ENCODE measurements at places on chromosomes 4 and X. TPM values are rescaled to one million over a fixed set of nuclear protein-coding genes. Genes with fewer than 3 reads are reported as not detected.

Gene CHRNA9
- 1.4 TPM for polyA plus RNA-seq

Gene AFF2
- polyA plus RNA-seq = 6.5 TPM

DNA sequence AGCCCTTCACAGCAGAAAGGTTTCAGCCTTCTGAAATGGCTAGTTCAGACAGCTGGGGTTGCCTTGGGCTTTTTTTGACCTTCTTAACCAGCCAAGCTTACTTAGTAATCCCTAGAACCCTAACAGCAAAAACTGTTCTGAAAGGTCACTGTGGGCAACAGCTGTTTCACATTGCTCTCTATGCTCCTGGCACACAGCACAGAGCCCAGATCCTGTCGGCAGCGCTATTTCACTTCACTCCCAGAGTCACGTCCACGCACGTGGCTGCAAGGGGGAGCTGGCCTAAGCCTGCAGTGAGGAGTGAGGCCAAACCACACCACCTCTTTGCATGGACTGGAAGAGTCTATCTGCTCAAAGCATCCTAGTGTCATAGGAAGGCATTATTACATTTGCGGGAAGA lies 32.0 kb upstream of the STS start:
- DNase-seq = no peak

GRCh38 chr4:152738827-152739226 lies 40.7 kb downstream of the TIGD4 start:
- no peak for DNase-seq

GRCh38 chr4:4680758-4681157 lies 138.9 kb upstream of the STX18 start:
- DNase-seq = no peak

Gene PRRG3
- 4.9 TPM for polyA plus RNA-seq

DNA sequence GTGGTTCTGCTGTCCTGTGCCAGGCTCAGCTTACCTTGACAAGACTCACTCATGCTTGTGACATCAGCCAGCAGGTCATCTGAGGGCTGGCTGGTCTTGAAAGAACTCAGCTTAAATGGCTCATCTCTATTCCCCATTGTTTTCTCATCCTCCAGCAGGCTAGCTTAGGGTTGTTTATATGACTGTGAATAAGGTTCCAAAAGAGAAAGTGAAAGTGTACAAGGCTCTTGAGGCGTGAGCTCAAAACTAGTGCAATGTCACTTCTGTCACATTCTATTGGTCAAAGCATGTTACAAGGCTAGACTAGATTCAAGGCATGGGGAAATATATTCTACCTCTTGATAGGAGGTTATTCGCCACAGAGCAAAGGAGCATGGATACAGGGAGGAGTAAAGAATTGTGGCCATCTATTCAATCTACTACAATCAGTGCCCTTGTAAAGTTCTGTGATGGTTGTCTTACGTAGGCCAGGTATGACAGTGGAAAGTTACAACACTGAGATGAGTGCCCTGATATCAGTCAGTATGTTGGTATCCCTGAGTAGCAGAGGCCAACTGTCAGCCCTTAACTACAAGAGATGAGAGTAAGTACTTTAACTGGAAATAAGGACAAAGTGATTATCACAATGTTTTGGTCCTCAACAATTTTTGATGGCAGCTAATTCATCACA lies 19.8 kb upstream of the TMLHE start:
- no peak for DNase-seq

DNA sequence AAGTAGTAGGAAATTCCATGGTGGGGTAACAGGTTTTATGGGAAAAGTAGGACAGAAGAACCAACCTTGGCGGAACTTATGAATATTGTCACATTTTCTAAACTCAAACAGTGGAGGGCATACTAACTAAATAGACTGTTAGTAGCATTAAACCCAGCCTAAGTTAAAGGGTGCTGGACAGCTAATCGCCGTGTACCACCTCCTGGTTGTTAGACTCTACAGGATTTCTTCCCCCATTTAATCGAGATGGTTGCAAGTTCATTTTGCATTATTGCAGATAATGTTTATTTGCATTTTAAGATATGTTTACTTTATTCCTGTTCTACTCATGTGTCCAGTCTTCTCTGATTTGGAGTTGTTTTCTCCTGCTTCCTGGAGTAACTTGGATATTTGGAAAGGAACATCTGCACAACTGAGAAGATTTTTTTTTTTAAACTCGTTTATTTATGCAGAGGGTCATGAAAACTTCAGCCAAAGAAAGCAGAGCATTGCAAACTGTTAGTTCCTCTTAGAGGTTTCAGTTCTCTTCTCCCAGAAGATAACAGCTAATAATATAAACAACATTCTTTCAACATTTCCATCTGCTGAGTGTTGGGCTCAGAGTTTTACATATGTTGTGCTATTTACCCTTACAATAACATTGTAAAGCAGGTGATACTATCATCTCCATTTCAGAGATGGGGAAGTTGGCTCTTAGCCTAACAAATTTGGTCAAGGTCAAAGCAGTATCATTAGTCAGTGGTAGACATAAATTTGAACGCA lies 51.5 kb upstream of the TBC1D9 start:
- DNase-seq = peak; percentile 51

GRCh38 chr4:159227984-159228383 lies 125.1 kb downstream of the RAPGEF2 start:
- DNase-seq = peak; percentile 71

Gene SFRP2
- polyA plus RNA-seq = 14.9 TPM

GRCh38 chr4:79088946-79089691 lies 149.9 kb upstream of the PAQR3 start:
- peak; percentile 22 for DNase-seq

GRCh38 chr4:120331486-120332370 lies 265.1 kb upstream of the MAD2L1 start:
- no peak for DNase-seq

Gene UGT8
- polyA plus RNA-seq = 60.2 TPM

DNA sequence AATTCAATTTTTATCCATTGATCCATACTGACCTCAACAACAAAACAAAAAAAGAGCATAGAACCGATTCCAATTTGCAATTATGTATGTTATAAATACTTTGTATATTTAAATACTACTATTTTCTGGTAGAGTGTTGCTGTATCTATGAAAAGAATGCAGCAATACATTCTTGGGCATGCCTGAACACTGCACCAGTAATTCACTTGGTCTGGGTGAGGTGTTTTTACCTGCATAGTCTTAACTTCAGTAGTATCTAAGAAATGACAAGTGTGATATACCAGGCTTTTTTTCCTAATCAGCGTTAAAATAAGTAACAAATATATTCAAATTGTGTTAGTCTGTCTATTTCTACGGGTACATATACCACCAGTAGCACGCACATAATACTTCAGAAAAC lies 120.2 kb downstream of the KLHL13 start:
- DNase-seq = no peak

Gene CXXC4
- polyA plus RNA-seq = 13.5 TPM

DNA sequence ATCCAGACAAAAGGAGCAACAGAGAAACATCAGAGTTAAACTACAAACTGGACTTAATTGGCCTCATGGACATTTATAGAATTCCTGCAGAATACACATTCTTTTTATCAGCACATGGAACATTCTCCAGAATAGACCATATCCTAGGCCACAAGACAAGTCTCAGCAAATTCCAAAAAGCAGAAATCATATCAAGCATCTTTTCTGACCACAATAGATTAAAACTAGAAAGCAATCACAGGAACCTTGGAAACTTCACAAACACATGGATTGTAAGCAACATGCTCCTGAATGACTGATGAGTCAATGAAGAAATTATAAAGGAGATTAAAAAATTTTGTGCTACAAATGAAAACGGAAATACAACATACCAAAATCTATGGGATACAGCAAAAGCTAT lies 526.7 kb downstream of the PCDH7 start:
- no peak for DNase-seq

DNA sequence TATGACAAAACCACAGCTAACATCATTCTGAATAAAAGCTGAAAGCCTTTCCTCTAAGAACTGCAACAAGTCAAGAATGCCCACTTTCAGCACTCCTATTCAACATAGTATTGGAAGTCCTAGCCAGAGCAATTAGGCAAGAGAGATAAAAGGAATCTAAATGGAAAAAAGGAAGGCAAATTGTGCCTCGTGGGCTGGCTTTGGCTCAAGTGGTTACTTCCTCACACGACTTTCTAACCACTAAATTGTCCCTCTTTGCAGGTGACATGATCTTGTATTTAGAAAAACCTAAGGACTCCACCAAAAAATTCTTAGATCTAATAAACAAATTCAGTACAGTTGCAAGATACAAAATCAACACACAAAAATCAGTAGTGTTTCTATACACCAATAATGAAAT lies 57.2 kb downstream of the SCML2 start:
- no peak for DNase-seq

DNA sequence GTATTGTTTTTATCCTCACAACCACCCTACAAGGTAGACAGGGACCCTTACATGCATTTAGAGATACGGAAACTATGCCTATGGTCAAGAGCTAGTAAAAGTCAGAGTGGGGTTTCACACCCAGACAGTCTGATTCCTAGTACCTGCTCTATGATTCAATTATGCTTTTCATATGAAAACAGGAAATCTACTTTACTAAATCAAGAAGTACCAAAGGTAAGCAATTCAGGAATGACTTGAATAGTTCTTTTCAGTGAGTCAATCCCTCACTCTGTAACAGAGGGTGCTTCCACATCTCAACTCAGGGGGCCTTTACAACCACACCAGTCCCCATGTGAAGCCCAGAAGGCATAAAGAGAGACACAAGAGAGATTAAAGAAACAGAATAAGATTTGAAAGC lies 191.4 kb downstream of the PPP3CA start:
- no peak for DNase-seq

DNA sequence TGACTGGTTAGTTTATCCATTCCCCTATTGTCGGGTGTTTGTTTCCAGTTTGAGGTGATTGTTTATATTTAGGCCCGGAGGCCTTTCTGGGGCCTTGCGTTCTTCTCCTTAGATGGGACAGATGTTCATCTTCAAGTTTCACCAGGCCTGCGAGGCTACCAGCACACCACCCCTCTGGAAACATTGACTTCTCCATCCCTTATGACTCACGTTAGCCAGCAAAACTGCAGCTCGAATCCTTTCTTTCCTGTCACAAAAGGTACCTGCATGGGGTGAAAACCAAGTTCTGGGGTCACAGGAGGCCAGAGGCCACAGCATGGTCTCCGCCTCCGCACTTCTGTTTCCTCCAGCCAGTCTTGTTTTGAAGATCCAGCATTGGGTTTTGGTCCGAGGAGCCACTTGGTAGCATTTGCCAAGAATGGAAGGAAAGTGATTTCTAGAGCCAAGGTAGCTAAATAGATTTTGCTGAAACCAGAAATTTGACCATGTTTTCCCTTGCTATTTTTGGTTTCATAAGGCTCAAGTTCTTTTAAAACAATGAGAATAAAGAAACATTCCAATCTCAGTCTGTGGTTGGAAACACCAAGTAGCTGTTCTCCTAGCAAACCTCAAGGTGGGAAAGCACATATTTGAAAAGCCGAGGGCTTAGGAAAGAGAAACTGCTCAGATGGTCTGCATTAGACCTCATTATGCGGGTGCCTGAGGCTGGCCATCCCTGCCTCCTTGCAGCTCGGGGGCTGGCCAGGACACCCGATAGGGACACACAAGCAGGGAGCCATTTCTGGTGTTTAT lies 5.6 kb downstream of the NYX start:
- no peak for DNase-seq

- no peak for DNase-seq
These were observed 74.8 kb downstream of the WWC2 start for GRCh38 chr4:183173580-183174526.

- DNase-seq = no peak
These were observed 23.9 kb upstream of the TMSB4X start for GRCh38 chrX:12950851-12951594.

Gene GSTCD
- polyA plus RNA-seq = 23.1 TPM

Gene MAGEA4
- not detected for polyA plus RNA-seq

Gene RBMXL3
- polyA plus RNA-seq = not detected

Gene IGFBP7
- polyA plus RNA-seq = 463 TPM

DNA sequence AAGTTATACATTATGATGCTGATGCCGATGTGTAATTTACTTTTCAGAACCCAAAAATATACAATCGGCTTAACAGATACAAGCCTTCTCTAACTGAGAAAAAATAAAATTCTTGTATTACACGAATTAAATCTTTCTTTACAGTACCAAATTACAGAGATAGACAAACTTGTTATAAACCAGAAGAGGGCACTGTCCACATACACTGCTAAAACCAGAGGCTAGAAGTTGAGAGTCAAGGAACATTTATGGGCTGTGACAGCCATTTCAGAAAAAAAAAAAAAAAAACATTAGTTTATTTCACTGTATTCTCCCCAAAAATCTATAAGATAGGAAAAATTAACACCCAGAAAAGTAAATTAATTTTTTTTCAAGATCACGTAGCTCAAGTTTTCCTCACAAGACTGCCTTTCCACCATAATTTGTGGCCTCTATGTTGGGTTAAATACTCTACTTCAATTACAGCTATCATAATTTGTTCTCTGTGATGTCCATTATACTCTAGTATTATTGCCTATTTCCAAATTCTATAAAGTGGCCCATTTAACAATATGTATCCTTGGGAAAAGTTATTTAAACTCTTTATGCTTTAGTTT lies 12.0 kb downstream of the EREG start:
- DNase-seq = peak; percentile 45

Gene HADH
- polyA plus RNA-seq = 107 TPM

GRCh38 chr4:89064848-89065247 lies 7.9 kb upstream of the FAM13A start:
- DNase-seq = no peak

- DNase-seq = no peak
These were observed 121.7 kb upstream of the HCCS start for GRCh38 chrX:10989386-10989785.

- no peak for DNase-seq
These were observed 1609.2 kb downstream of the STIM2 start for GRCh38 chr4:28469886-28470285.

Gene HDAC8
- polyA plus RNA-seq = 41.9 TPM

DNA sequence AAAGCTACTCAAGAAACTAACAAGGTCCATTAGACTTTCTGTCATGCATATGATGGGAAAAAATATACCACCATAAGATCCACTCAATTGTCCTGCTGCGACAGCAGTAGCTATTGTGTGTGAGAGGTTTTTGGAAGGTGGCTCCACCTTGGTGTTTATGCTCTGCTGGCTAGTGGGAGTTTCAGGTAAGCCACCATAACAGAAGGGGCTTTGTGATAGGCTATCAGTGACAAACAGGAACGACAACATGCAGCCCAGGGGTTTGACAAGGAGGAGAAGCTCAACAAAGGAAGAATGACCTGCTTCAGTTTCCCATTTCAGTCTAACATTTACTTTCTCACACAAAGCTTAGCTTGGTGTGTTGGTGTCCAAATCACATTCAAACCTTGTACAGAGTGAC lies 182.6 kb downstream of the ATOH1 start:
- DNase-seq = no peak

Gene SCRG1
- polyA plus RNA-seq = 0.45 TPM
